ENCODE measurements at places on chromosomes 3 and 15. TPM values are rescaled to one million over a fixed set of nuclear protein-coding genes. Genes with fewer than 3 reads are reported as not detected.

GASK1A gene
- total RNA-seq, result under 0.01 TPM

GOLGA8S gene
- total RNA-seq, result 0.13 TPM

TUSC2 gene
- 22.3 TPM for total RNA-seq

EIF4G1 gene
- total RNA-seq, result 212 TPM

RHOV gene
- total RNA-seq, result not detected

SCAMP5 gene
- 18.1 TPM for total RNA-seq

DNA sequence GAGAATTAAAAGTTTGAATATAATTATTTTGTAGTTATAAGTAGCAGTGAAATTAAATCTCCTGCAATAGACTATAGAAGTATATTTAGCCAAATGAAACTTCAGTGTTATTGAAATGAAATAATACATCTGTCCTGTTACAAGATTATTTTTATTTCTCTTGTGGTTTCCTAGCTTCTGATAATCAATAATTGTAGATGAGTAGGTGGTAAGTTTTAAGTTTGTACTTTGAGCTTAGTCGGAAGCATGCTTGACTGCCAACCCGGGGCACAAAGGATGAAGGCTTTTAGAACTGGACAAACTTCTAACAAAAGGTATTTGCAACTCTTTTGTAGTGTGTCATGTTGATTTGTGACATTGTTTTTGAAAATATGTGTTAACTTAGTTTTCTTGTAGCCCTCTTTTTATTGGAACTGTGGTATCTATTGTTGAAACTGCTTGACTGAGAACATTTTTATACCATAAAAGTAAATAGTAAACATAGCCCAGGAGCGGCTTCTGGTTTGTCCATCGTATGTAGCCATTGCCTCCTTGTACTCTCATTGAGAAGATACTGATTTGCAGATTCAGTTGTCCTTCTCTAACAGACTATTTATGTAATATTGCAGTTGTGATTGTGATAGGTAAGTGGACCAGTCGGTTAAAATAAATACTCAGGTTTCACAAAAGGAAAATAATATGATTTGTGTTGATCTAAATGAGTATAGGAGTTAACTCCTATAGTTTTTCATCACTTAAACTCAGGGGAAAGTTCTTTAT lies 2.9 kb downstream of the CTNNB1 start:
- no peak for DNase-seq

DNA sequence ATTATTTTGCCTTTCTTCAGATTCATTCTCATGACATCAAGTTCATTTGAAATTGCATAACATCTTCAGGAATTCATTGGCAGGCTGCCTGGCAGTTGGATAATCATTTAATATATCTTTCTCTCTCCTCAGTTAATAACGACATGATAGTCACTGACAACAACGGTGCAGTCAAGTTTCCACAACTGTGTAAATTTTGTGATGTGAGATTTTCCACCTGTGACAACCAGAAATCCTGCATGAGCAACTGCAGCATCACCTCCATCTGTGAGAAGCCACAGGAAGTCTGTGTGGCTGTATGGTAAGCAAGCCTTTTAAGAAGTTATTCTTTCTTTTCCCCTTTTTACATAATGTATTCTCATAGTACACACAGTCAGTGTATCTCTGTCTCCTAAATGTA lies 38.2 kb downstream of the TGFBR2 start:
- peak; percentile 59 for DNase-seq

DNA sequence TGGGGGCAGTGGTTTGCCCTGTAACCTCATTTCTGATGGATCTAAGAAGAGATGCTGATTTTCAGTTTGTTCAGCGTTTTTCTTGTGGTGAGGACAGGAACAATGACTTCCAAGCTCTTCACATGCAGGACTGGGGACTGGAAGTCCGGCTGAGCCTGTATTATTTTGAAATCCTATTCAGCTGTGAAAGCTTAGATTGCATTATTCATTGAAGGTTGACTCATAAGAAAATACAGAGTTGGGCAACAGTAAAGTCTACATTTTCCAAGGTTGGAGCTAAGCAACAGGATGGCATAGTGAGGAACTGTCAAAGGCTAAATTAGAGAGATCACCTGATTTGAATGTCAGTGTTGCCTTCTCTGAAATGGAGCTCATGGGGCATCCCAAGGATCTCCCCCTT lies 230.9 kb upstream of the FEZF2 start:
- no peak for DNase-seq

GRCh38 chr3:165355316-165355715 lies 159.1 kb upstream of the SLITRK3 start:
- DNase-seq, result no peak

All from dermis microvascular lymphatic vessel endothelial cell (primary cell).